Tongue (tissue), 3 donors: ENCODE measurements at places on chromosomes 7 and 10.

GRCh38 chr7:149753375-149754233, 19.8 kb downstream of the ZNF467 start:
- peak; percentile 57 for DNase-seq

DNA sequence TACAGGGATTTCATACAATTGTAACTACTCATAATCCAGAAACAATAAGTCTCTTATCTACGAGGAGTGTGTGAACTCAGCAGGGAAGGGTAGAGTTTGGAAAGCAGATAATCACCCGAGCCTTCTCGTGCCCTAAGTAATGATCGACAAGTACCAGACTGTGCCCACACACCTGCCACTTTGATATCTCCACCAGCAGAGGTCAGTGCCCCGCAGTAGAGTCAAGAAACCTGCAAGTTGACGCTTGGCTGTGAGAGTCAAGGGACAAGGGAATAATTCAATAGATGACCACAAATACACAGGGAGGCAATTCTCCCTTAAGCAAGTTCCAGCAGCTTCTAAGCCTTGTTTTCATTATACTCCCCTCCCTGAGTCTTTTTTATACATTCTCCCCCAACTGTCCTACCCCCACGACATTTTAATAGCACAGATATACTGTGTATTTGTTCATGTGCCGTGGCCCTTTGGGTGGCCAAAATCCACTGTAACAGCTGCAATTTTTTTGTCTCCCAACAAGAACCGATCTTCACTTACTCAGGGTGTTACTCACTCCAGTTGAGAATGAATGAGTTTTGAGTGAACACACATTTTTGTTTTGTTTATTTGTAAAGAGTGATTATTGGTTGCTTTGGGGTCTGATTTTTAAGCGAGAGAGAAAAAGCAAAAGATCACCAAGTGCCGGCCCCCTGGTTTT, 106.9 kb upstream of the RHEB start:
- peak; percentile 55 for DNase-seq

DNA sequence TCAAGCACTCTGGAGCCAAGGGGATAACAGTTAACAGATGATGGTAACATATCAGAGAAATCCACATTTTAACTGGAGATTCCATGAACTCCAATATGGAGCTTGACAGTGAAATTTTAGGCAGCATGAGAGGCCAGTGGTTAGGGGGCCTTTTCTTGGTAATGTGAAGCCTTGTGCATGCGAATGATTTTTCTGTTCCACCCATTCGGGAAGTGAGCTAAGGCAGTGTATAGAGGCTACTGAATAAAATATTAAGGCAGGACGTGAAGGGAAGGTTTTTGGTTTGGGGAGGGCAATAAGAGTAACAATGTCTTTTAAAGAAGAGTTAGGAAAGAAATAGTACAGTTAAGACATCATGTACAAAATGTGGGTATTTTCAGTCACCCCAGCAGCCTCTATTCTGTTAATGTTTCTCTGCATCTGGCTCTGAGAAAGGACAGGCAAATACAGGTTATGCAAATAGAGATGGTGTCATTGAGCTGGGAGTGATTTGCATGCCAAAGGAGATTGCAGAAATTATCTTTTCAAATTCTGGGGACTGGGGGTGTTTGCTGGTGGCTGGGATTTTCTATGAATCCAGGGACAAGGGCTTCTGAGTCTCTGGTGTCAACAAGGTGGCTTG, 6.8 kb upstream of the TAS2R60 start:
- no peak for DNase-seq

DNA sequence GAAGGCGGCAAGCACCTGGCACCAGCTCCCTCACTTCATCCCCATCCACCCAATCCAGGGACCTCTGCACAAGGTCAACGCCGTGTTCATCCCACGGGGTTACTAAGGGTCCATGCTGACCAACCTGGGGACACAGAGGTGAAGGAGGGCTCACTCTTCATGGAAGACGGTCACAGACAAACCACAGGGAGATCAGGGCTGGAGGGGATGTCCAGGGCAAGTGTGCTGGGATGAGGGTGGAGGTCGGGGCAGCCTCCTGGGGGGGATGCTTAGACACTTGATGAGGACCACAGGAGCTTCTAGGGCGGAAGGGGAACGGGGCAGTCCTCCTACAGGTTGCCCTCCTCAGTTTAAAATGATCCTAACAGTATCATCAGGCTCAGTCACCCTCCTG, 46.7 kb downstream of the FAM53B start:
- no peak for DNase-seq

DNA sequence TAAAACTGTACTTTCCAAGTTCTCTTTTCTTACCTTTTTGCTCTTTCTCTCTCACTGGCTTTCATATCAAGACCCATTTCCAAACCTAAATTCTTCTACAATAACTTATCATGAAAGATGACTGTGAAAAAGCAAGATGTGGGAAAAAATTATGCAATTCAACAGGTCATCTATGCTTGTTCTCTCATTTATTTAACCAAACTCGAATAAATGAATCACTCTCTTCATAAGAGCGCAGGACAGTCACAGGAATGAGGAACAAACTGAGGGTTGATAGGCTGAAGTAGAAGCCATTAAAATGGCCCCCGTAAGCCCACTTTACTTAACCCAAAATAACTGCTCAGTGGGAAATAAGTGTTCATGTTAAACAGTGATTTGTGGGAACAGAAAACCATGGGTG, 1289.7 kb upstream of the SORCS1 start:
- DNase-seq: no peak

DNA sequence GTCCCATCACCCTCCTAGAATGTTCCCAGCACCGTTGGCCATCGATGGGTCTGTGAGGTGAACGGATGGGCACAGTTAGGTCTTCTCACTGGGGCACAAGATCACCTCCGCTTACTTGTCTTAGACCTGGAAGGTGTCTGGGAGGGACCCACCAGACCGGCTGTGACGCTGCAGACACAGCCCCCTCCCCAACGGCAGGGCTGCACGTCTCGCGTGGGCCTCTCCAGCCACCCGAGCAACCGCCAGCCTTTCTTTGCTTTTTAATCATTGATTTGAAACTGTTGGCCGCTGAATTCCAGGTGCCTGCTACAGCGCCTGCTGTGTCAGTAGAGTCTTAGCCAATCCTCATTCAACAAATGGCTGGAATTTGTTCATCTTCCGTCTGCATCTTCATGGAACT, 90.4 kb downstream of the DYNC2I1 start:
- no peak for DNase-seq

GRCh38 chr10:124741922-124742412, 2.2 kb downstream of the FAM53B start:
- DNase-seq: no peak

- DNase-seq: no peak
Measured at GRCh38 chr10:119496273-119496672, 46.2 kb downstream of the RGS10 start.

DNA sequence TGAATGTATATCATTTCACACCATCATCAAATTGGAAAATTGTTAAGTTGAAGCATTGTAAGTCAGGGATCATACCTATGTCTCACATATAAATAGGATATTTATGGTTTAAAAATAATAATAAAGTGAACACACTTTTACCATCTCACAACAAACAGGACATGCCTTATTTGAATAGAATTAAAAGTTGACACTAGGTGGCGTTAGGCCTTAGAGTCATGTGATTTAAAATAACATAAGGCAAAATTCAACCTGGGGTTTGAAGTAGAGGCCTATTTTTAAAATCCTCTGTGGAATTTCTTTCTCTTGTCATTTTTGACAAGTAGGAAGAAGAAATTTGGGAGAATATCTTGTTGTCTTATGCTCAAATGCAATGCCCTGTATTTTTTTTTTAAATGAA, 184.7 kb upstream of the PCDH15 start:
- peak; percentile 27 for DNase-seq

GRCh38 chr7:9204571-9204970, 771.2 kb downstream of the NXPH1 start:
- no peak for DNase-seq

DNA sequence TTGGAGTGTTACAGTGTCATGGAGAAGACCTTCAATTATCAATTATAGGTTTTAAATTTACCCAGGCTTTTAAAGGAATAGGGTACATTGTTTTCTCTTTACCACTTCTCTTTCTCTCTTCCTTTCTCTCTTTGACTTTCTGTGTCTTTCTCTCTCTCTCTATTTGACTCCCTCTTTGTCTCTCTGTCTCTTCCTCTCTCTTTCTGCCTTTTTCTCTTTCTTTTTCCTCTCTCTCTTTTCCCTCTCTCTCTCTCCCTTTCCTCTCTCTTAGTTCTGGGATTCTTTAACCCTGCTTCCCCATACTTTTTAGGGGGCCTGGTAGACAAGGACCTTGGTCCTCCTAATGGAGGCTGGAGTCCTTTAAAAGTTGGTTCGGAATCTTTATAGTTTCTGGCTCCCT, 15.9 kb upstream of the GHITM start:
- DNase-seq: no peak

- no peak for DNase-seq
Measured at GRCh38 chr7:87926581-87927461, 7.2 kb upstream of the ADAM22 start.

DNA sequence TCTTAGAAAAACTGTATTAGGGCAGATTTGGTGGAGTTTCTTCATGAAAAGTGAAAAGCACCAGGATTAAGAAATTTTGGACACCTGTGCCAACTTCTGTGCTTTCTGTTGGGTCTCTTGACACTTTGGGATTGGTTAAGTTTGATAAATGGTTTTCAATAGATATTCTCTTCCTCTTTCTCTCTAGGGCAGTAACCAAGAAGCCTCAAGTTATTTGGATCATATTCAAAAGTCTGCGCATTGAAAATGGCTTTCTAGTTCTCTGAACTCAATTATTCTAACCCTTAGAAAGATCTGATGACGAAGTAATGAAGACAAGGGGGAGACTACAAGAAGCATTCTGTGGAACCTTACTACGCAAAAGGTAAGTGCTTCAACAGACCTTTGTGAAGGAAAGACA, 144.0 kb upstream of the CCDC6 start:
- no peak for DNase-seq

DNA sequence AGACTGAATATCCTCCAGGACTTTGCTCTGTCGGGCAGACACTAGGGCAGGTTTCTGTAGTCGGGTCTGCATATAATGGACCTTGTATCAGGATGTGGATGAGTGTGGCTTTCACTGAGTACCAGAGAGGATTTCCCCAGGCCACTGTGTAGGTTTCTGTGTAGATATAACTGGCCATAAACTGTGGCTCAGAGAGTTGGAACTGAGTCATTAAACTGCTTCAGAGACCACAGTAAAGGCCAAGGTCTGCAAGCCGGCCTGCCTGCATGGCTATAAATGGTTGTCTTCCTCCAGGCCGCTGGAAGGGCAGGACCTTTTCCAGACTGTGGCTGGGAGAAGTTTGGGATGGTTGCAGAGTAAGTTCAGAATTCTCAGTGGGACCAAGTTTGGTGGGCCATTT, 16.9 kb downstream of the ZNF92 start:
- no peak for DNase-seq

DNA sequence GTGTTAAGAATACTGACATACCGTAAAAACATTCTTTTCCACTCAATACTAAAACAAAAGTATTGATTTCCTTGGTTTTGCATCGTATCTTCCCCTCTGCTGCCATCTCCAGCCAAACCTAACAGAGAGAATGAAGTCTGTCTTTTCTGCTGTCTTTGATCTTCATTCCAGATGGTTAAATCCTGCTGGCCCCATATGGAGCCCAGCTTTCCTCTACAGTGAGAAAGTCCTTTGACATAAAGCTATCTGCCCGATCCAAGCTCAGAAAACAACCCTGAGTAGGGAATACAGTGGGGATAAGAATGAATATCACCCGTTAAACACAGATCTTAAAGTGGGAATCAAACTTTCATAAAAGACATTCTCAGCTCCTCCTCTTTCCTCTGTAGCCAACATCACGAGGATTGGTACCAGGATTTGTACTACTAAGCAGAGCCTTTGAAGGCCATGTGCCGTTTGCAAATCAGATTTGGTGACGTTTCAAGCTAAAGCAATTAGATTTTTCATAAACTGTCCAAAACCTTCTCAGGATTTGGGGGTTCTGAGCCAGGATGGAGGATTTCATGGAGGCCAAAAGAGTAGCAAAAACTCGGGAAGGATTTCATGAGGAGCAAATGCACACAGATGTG, 30.8 kb upstream of the GPAM start:
- no peak for DNase-seq

- DNase-seq: peak; percentile 64
Measured at GRCh38 chr10:80194373-80195045, 10.8 kb downstream of the ANXA11 start.

DNA sequence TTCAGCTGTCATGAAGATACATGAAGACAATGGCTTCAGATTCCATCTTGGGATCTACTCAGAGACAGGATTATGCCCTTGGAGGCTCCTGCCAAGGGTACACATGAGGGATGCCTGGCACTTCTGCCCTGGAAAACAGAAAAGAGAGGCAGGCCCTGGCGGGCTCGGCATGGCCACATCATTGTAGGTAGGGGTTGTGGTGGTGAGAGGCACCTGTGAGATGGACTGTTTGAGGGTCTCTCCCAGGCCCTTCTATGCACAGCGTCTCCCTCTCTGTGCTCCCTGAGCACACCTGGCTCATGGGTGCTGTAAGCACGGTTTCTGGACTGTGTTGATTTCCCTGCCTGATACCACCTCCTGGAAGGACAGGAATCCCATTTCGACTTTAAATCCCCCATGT, 304.3 kb downstream of the GLRX3 start:
- no peak for DNase-seq

GRCh38 chr10:16915300-16915699, 98.1 kb upstream of the RSU1 start:
- DNase-seq: no peak

DNA sequence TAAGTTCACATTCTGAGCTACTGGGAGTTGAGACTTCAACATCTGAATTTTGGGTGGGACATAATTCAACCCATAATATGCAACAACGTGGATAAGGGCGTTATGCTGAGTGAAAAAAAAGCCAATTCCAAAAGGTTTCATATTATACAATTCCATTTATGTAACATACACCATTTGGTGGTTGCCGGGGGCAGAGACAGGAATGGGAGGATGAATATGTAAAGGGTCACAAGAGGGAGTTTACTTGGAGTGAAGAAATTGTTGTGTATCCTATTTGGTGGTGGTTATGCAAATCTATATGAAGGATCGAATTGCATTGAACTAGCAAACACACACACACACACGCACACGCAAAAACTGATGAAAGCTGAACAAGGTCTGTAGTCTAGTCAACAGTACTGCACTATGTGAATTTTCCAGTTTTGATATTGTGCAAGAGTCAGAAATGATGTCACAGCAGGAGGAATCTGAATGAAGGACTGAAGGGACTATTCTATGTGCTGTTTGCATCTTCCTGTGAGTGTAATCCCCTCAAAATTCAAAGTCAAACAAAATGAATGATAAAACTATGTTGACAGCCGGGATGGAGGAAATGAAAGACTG, 249.2 kb upstream of the HABP2 start:
- DNase-seq: peak; percentile 49
